SW 1271 (cell line): ENCODE measurements at places on chromosomes 3 and 15.
A peak's percentile ranks its signal among the peaks of the same experiment; 100 is the strongest.

DNA sequence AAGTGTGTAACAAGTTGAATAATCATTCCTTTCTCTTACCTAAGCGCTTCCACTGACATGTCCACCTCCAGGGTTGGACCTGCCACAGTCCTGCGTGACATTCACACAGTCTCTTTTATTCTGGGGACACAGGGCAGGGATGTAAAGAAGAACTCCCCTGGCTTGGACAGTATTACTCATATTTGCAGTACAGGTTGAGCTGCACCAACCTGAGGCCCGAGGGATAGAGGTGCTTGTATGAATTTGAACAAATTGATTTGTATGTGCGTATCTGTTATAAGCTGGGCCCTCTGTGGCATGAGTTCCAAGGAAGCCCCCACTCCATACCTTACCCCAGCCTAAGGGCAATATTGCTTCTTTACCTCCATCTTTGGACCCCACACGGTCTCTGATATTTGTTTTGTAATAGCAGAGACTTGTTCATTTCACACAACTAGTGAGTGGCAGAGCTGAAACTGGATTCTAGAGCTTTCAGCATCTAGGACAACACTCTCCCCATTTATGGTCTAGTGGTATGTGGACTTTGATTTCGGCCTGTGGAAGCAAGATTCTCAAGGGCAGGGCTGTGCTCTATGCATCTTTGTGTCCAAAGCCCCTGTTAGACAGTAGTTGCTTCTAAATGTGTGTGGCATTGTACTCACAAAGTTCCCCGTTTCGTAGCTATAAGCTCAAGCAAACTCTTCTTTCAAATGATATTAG lies 39.2 kb downstream of the FAH start:
- no peak for DNase-seq

GRCh38 chr15:70775160-70775559 lies 11.8 kb upstream of the UACA start:
- DNase-seq: peak; percentile 15

DNA sequence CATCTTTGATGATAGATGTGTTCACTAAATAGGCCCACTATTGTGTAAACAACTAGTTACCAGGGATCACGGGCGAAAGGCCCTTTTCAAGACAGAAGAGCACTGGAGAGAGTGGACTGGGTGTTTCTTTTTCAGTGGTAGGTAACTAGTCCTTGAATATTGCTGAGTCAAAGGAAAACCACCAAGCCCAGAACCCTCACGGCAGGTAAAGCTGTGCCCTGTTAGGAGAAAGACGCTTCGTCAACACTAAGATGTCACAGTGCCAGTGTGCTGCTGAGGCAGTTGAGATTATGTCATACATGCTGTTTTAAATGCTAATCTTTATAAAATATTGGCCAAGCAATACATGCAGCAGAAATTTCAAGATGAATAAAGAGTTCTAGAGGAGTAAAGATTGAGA lies 578.6 kb downstream of the PYDC2 start:
- no peak for DNase-seq

GRCh38 chr3:124320976-124321375 lies 329.1 kb upstream of the ROPN1 start:
- no peak for DNase-seq

GRCh38 chr3:187811585-187812250 lies 66.5 kb upstream of the BCL6 start:
- no peak for DNase-seq

- no peak for DNase-seq
Measured at GRCh38 chr3:79018265-79018664, 749.5 kb downstream of the ROBO1 start.

GRCh38 chr3:4709341-4709740 lies 216.2 kb downstream of the ITPR1 start:
- no peak for DNase-seq

DNA sequence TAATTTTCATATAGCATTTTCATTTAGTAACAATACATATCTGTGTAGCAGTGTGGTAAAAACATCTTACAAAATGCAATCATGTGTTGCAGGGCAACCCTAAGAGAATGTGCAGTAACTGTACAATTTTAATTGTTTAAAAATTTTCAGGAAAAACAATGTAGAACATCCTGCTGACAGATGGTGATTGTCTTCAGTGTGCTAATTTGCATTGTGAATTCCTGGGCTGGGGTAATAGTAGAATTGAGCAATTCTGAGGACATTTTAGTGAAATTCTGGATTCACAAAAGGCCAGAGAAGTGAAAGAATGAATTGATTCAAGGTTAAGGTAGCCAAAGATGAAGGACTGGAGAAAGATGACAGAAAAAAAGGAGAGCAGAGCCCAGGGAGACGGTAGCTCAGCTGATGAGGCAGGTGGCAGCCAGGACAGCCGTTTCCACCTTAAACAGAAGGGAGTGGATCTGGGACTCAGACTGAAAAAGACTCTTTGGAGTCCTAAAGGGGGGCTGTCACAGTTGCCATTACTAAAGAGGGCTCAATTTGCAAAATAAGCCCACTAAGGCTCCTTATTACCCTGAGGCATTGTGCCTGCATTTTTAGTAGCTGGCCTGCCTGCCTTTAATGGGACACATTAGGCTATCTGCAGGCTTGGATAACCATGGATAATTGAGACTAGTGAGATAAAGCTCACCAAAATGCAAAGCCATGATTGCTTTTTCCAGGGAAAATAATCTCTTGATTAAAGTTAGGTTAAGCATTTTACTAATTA lies 8.6 kb downstream of the MAP3K13 start:
- no peak for DNase-seq

- DNase-seq: no peak
Measured at GRCh38 chr3:95815828-95816227, 998.6 kb upstream of the EPHA6 start.

GRCh38 chr3:87987952-87988351 lies 70.9 kb downstream of the CGGBP1 start:
- no peak for DNase-seq

- DNase-seq: no peak
Measured at GRCh38 chr3:21328711-21329390, 422.2 kb downstream of the ZNF385D start.

DNA sequence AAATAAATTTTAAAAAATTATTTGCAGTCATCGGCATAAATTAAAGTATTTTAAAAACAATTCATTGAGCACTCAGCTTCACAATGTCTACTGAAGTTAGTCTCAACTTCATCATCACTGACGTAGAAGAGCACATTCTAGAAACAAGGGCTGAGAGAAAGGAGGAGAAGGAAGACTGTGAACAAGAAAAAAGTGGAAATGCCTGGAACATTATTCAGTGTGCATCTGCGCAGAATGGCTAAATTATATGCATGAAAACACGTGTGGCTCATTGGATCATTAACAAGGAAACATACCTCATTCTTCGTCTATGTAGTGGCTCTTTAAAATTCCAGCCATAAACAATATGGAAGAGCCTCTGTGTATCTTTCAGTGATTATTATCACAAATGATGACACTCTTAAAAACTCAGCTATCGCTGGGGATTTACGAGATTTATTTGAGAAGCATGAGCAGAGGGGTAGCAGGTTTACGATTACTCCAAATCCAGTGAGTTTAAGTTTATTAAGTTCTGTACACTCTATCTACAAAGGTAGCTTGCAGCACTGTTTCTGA lies 404.2 kb upstream of the CDIN1 start:
- no peak for DNase-seq

GRCh38 chr3:154783521-154783931 lies 296.6 kb upstream of the MME start:
- no peak for DNase-seq

GRCh38 chr3:32238453-32239306 lies at the start of gene CMTM8:
Gene CMTM8 (plus strand): TSS chr3:32238680. CDS start chr3:32238973, 293 bp downstream.
- DNase-seq: peak; percentile 18

DNA sequence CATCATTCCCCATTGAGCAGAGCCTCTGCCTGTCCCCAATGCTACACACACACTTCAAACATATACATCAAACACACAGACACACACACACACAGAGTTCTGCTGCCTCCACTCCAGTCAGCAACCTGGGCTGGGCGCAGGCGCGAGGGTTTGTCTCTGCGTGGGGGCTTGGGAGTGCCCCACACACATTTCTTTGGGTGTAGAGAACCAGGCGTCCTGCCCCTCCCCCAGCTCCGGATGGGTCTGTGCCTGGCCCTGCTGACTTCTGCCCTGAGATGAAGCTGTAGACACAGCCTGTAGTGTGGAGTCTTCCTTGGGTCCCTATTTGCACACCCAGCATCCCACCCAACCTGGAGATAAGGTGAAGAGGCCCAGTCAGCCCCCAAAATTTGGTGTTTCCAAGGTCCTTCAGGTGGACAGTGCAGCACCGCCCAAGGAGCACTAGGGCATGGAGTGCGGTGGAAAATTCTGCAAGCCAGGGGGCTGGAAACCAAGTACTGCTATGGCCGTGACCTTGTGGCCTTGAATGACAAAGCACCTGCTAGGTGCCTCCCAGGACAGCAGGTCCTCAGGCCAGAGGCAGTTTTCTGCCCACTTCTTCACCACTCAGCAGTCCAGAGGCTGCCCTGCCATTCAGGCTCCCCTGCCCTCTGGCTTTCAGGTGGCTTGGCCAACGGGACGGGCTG lies 26.8 kb downstream of the FBXW12 start:
- no peak for DNase-seq

- no peak for DNase-seq
Measured at GRCh38 chr15:77860071-77860691, 217.3 kb downstream of the TBC1D2B start.

GRCh38 chr3:188134856-188135255 lies 19.1 kb upstream of the LPP start:
- DNase-seq: no peak

GRCh38 chr15:98113327-98113726 lies 152.8 kb downstream of the ARRDC4 start:
- no peak for DNase-seq

- no peak for DNase-seq
Measured at GRCh38 chr15:36079021-36079420, 500.4 kb upstream of the CDIN1 start.

- no peak for DNase-seq
Measured at GRCh38 chr3:62982795-62983455, 107.7 kb upstream of the CADPS start.

DNA sequence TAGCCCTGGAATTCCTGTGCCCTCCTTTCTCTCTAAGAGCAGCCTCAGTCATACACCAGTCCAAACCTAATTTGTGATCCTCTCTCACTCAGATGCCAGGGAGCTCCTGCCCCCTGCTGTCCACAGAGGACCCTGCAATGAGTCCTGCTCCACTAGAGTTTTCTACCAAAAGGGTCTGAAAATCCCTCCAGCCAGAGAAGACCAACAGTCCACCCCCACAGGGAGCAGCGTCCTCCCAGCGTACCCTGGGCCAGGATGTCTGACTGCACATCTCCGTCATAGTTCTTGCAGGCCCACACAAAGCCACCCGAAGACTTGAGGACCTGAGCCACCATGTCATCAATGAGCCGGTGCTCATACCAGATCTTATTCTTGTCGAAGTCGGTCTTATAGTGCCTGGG lies 15.4 kb downstream of the IDH2 start:
- no peak for DNase-seq

GRCh38 chr3:150775001-150775599 lies 12.1 kb upstream of the SIAH2 start:
- DNase-seq: no peak

DNA sequence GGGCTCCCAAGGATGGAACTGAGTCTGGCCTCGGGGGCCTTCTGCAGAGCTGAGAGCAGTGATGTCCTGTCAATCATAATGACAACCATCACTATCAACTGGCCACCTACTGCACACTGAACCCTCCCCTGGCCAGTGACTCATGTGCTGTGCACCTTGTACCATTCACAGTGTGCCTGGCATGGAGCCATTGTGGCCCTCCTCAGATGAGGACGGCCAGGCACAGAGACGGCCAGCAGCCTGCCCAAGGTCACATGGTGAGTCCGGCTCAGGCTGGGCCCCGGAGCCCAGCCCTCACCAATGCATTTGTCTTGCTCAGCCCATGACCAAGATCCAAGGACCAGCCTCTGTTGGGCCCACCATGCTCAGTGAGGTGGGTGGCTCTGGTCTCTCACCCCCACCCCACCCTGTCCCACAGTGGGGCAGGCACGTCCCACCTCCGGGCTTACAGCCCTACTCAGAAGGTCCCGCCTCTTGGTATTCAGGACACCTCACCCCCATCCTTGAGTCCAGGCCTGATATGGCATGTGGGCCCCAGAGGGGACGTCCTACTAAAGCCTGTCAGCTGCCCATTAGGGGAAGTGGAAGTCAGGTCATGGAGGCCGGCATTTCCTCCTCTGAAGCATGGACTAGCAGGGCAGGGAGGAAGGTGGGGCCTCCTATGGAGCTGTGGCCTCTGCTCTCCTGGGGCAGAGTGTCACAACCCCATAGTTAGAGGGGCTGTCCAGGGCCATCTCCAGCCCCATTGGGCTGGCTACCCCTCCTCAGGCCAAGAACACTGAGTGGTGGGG lies 35.9 kb upstream of the TMEM115 start:
- DNase-seq: no peak

DNA sequence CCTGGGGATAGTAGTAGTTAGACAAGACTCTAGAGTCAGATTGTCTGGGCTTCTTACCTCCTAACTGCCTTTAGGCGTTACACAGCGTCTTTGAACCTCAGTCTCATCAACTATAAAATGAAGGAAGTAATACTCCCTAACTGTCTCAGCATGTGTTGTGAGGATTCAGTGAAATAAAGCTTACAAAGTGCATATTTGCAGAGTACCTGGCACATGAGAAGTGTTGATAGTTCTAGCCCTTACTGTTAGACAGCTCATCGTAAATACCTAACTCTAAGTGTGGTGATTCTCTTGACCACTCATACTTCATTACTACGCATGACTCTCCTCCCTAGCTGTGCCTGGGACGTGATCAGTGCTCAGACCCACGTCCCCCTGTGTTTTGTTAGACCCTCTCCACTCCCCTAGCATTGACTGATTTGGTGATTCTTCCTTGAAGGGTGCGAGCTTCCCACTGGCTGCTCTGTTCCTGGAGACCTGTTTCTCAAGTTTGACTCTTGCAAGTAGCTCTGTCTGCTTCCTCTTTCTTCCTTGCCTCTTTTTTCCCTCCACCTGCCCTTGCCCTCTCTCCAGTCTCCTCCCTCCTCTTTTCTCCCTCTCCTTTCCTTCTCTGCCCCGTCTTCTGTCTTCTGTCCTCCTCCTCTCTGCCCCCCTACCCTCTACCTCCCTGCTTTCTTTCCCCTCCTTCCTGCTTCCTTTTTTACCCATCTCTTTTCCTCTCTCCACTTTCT lies 124.2 kb downstream of the SLC25A26 start:
- DNase-seq: no peak

GRCh38 chr3:186021673-186022362 lies 84.0 kb upstream of the TRA2B start:
- DNase-seq: peak; percentile 36

GRCh38 chr3:42229942-42230688 lies 35.9 kb downstream of the CCK start:
- peak; percentile 58 for DNase-seq

GRCh38 chr3:197599089-197599765 lies 43.5 kb upstream of the BDH1 start:
- DNase-seq: no peak

GRCh38 chr3:22632536-22632935 lies 570.6 kb upstream of the UBE2E2 start:
- DNase-seq: no peak

DNA sequence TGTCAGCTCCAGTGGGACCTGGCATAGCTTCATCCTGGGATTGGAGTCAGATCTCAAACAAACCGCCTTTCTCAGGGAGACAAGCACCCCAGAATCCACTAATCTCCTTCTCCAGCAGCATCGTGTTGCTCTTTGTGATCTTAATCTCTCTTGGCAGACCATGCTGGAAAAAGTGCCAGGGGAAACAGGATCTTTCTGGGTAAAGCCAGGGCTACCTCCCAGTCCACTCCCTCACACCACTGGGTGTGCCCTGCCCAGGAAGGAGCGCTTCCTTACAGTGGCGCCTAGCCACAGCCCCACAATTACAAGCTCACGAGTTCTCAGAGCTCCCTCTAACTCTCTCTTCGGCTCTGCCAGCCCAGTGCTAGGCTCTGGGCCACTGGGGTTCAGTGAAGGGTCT lies 32.2 kb downstream of the RPLP1 start:
- no peak for DNase-seq

GRCh38 chr15:79051941-79052731 lies 38.4 kb downstream of the RASGRF1 start:
- no peak for DNase-seq
